ENCODE measurements at places on chromosomes 3 and 15. TPM values are rescaled to one million over a fixed set of nuclear protein-coding genes. Genes with fewer than 3 reads are reported as not detected.

CX3CR1 gene
- total RNA-seq = not detected

RHCG gene
- total RNA-seq = 1,938 TPM

CACNA2D2 gene
- 2.5 TPM for total RNA-seq

RAD51 gene
- total RNA-seq = 4.2 TPM

CHRNA5 gene
- 8.8 TPM for total RNA-seq

PEX5L gene
- total RNA-seq = not detected

RYK gene
- 102 TPM for total RNA-seq

LIPH gene
- total RNA-seq = 2.7 TPM

FANCD2OS gene
- total RNA-seq = not detected

SIDT1 gene
- 44.0 TPM for total RNA-seq

TMCO5A gene
- total RNA-seq = not detected

SUCNR1 gene
- total RNA-seq = 0.49 TPM
